Retina (tissue), 1 donor: ENCODE measurements at places on chromosomes 12 and 14.
A peak's percentile ranks its signal among the peaks of the same experiment; 100 is the strongest.

DNA sequence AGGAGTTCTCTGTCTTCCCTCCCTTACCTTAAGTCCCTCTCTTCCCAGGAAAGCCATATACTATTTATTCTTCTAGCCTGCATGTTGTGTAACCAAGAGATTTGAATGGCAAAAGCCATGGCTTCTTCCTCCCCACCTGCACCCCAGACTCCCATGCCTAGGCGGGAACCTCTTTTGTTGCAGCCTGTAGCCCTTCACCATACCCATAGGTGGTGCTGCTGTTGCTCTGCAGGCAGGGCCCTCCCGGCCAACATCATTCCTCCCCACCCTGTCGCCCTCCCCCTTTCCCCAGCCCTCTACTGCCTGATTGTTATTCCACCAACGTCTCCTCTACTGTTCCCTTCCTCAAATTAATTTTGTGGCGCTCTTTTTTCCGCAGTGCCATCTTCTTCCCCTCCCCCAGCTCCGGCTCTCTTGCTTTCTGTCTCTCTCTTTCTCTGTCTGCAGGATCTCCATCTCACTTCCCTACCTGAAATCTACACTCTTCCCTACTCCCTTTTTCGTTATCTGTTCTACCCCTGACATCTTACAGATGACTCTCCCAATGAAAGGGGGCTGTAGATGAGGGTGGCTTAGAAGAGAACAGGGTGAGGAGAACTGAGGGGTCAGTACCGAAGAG is 13.8 kb downstream of the NGDN start:
- DNase-seq, result peak; percentile 65

DNA sequence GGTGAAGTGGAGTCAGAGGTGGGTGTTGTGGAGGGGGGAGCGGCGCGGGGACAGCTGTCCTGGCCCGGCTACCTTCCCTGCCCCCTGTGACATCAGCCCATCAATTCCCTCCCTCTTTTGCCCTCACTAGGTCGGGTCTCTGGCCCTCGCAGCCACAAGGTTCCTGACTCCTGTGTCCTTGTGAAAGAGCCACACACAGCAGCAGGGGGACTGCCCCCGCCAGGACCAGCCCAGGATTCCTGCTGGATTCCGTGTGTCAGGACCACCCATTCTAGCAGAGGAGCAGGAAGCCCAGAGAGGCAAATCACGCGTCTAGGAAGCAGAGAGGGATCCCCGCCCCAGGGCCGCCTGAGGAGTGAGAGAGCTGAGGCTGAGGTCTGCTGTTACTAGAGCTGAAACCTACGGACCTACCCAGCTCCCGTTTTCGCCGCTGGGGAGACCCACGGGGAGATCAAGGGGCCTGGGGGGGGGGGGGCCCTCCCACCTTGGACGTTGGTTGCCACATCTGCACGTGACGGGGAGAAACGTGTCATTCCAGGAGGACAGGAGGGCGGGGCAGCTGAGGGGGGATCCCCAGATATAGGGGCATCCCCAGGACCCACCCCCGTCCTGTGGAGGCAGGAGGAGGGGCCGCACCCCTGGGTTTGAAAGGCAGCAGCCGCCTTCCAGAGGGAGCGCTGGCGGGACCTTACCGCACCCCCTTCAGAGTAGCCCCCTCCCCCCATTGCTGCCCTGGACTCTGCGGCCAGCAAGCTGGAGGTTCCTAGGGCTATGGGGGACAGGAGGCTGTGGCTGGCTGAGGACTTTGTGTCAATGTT is 12.5 kb upstream of the INF2 start:
- DNase-seq, result peak; percentile 63

- no peak for DNase-seq
Observed at GRCh38 chr12:114974826-114975639, 291.1 kb upstream of the TBX3 start.

DNA sequence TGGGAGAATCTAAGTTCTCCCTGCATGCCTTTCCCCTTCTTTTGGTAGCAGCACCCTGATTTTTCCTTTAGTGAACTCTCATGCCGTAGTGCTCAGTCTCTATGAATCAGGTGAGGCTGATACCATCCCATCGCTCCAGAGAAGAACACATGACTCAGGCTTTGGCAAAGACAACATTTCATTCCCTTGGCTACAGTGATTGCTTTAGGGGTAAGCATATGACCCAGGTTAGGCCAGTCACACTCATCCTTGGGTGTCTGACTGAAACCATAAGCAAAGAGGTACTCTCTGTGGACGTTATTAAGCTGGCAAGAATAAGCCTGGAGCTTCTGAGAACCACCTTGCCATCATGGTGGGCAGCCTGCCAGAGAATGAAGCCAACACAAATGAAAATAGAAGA is 141.8 kb downstream of the MYRFL start:
- DNase-seq, result no peak

DNA sequence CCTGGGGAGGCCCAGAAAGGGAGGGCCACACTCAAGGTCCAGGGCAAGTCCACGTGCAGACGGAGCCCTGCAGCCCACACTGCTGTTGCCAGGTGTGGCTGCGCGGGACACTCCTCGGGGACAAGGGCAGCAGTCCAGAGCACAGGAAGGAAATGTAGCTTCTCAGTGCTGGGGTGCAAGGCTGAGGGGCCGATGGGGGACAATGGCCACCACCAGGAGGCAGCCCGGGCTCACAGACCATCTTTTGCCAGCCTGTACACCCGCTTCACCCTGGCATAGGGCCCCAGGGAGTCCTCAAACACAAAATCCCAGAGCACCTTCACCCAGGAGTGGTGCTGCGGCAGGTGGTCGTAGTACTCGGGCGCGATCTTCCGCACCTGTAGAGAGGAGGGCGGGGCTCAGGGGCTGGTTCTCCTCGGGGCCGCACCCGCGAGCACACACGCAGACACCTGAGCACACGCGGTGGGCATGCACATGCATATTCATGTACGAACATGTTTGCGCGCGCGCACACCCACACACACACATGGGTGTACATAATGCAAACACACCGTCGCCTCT is 12.8 kb downstream of the DEGS2 start:
- no peak for DNase-seq

DNA sequence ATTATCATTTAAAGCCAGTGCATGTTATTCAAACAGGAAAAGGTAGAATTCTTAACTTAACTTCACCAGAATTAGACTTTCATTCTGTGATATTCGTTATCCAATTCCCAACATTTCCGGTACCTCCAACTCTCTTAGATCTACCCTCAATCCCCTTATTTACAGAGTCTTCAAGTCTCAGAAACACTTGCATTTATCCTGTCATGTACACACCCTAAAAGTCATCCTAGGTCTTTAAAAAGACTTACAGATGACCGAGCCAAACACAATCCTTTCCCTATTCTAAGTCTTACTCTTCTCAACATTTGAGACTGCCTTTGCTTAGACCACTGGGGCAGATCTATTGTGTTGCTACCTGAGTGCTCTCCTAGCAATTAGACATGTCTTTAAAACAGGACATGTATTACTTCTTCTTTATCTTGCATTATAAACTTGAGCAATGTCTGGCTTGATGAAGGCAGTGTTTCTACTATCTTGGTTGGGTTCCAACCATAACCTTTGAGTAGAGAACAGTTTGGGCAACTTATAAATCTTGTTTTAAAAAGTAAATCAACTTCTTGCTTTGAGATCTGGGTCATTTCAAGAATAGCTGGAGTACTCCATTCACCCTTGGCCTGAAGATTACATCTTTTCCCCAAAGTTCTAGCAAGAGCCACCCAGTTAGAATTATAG is 140.6 kb upstream of the PLEKHG7 start:
- no peak for DNase-seq

GRCh38 chr12:52434760-52435530 is 774 bp upstream of the KRT75 start:
- no peak for DNase-seq

DNA sequence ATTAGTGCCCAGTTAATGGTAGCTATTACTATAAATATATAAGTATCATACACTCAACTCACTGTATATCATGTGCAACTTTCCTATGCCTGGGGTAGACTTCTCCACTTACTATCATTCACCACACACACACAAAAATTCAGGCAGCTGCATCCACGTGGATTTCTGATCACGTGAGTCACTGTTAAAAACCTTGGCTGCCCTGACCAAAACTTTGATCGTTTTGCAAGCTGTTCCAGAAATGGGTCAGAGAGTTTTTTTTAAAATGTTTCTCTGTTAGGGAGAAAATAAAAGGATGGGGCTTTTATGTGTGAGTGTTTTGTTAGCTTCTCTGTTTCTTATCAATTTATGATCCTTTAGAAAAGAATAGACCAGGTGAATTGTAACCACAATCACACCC is 198.2 kb upstream of the CNOT2 start:
- DNase-seq, result no peak

- no peak for DNase-seq
Observed at GRCh38 chr12:78330131-78330530, 499.4 kb downstream of the NAV3 start.

DNA sequence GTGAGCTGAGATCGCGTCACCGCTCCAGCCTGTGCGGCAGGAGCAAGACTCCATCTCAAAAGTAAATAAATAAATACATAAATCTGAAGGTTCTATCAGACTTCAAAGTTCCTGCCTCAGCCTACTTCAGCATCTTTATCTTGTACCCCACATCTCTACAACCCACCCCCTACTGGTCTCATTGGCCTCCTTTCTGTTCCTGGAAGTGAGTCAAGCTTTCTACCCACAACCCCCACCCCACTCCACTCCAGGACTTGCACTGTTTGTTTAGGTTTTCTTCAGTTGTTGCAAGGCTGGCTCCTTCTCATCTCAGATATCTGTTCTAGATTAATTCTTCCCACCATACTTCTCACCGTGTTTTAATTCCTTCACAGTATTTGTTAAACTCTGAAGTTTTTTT is 714 bp upstream of the PSMC6 start:
- no peak for DNase-seq

GRCh38 chr12:129332286-129332685 is 479.0 kb downstream of the GLT1D1 start:
- DNase-seq, result no peak

GRCh38 chr12:15163030-15163976 is 57.9 kb downstream of the RERG start:
- no peak for DNase-seq

DNA sequence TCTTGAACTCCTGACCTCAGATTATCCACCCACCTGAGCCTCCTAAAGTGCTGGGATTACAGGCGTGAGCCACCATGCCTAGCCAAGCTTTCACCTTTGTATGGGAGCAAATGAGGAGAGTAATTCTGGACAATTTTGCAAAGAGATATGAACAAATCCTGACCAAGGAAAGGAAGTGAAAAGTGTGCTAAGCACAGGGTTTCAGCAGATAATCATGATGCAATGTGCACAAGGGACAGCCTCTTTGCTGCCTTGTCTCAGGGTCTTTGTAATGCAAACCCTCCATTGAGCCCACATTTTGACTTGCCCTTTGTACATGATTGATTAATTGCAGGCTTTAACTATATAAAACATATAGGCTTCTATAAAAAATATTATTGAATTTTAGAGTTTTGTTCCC is 9.2 kb upstream of the PYGL start:
- no peak for DNase-seq

GRCh38 chr12:80472236-80472635 is 28.2 kb downstream of the PTPRQ start:
- no peak for DNase-seq

DNA sequence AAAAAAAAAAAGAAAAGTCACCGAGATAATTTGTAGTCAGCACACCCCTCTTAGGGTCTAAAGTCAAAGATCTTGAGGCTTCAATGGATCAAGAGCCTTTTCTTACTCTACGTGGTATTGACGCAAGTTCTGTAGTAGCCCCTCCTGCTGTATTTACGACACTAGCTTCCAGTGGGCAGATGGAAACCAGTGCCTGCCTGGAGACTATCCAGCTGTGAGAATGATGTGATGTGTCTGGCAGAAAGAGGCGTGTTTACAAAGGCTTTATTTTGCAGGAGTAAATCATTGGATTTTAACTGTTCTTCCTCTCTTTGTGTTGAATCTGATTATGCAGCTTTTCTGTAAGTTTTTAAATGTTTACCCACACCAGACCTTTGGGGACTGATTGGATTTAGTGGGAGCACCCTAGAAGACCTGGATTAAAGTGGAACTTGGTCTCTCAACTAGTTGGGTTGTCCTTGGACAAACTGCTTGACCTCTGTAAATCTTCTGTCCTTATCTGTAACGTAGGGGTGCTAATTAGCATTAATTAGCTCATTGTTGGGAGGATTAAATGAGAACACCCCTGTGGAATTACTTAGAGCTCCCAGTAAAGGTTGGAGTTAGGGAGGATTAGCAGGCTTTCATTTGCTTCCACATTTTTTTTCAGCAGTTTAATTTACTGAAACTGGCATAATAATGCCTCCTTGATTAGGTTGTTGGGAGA is 72.4 kb downstream of the RASSF3 start:
- DNase-seq, result no peak

DNA sequence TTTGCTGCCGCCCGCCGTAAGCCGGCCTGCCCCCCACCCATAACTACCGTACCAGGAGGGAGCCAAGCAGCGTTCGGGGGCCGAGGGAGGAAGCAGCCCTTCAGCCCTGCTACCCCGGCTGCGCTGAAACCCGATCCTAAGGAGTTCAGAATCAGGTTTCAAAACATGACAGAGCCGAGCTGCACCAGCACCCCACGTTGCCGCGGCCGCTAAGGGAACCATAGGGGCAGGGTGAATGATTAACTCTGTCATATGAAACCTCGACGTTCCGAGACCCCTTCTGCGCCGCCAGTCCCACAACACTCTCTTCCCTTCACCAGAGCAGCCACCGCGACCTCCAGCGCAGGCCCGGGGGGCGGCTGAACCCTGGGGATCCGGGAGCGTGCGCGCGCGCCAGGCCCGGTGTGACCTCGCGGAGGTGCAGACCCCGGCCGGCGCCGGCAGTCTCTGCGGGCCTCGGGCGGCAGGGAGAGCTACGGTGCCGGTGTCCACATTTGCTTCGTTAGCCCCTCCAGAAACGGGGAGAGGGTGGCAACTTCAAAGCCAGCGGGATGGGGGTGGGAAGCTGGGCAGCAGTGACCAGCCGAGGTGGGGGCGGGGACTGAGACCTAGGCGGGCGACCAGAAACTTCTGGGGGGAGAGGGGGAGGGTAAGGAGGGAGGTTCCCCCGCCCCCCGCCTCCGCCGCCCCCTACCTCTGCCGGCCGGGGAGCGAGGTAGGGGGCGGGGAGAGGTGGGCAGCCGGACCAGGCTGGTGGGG is 1.6 kb downstream of the SIX4 start:
- peak; percentile 70 for DNase-seq

- DNase-seq, result no peak
Observed at GRCh38 chr14:23513005-23513817, 38.4 kb downstream of the ZFHX2 start.

DNA sequence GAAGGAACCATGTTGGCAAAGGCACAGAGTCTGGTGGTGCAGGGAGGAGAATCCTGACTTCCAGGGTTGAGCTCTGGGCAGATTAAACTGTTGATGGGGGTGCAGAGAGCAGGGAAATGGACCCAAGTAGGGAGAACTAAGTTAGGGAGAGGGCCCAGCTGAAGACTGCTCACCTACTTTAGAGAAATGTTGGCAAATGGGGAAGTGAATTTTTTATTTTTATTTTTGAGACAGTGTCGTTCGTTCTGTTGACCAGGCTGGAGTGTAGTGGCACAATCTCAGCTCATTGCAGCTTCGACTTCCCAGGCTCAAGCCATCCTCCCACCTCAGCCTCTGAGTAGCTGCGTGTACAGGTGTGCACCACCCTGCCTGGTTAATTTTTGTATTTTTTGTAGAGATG is 32.1 kb upstream of the TUBA1A start:
- no peak for DNase-seq

GRCh38 chr12:22702690-22703089 is 77.7 kb downstream of the ETNK1 start:
- no peak for DNase-seq
